ENCODE measurements at places on chromosomes 3 and 15.

- no peak overlapping the region for H3K4me3 ChIP-seq
- no peak overlapping the region for H3K27ac ChIP-seq
- no peak for DNase-seq
- H3K4me1 ChIP-seq, result no peaks in the 10 kb centered on the region
- no peaks in the 10 kb centered on the region for H3K27me3 ChIP-seq
- H3K36me3 ChIP-seq, result no peaks in the 10 kb centered on the region
Measured at GRCh38 chr3:150885535-150885934, 19.7 kb downstream of the MINDY4B start.

DNA sequence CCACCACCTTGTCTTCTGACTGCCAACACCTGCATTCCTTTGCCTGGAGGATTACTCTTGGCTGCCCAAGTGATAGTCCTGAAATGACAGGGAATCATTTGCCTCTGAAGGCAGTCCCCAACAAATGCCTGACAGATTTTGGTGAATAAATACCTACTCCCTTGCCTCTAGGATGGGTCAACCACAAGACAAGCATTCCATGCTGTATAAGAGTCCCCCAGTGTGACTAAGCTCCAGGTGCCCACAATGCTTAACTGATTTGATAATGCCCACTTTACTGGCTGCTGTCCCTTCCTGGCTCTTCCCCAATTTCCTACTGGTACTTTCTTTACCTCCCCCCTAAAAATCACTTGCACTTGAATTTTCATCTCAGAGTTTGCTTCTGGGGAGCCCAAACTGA, 14.8 kb downstream of the THRB start:
- H3K36me3 ChIP-seq, result no peaks in the 10 kb centered on the region
- DNase-seq, result no peak
- no peaks in the 10 kb centered on the region for H3K4me1 ChIP-seq
- no peak overlapping the region for H3K4me3 ChIP-seq

GRCh38 chr3:114057011-114057347, 442 bp downstream of the QTRT2 start:
- peak overlapping the region; percentile 64 for H3K27ac ChIP-seq
- DNase-seq, result no peak
- H3K4me1 ChIP-seq, result no peaks in the 10 kb centered on the region
- H3K27me3 ChIP-seq, result no peaks in the 10 kb centered on the region
- H3K4me3 ChIP-seq, result peak overlapping the region; percentile 65

- no peaks in the 10 kb centered on the region for H3K36me3 ChIP-seq
- H3K27ac ChIP-seq, result no peak overlapping the region
- no peaks in the 10 kb centered on the region for H3K4me1 ChIP-seq
- H3K27me3 ChIP-seq, result no peaks in the 10 kb centered on the region
Measured at GRCh38 chr3:16875876-16876550, 8.7 kb upstream of the PLCL2 start.

DNA sequence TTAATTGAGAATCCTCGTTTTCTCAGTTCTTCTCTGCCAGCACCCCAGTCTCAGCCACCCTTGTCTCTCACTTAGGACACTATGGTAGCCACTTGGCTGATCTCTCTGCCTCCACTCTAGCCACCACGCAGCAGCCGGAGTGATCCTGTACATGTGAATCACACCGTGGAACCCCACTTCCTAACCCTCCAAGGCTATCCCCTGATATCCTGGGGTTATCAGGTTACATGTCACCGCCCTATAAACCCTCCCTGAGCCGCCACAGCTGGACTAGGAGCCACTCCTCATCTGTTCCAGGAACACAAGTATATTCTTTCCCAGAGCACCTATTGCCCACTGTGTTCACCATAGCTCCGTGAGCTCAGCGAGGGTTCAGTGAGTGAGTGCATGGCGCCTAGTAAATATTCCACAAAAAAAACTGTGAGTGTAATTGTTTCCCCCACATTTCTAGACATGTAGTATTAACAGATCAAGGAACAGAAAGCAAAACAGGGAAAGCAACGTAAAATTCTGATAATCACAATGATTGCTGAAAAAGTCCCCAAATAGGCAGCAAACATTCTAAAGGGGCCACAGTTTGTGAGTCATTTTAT, 661 bp upstream of the PARP14 start:
- DNase-seq, result no peak
- H3K4me1 ChIP-seq, result no peaks in the 10 kb centered on the region
- H3K36me3 ChIP-seq, result no peaks in the 10 kb centered on the region
- H3K4me3 ChIP-seq, result peak overlapping the region; percentile 55
- peak overlapping the region; percentile 97 for H3K27ac ChIP-seq
- H3K27me3 ChIP-seq, result no peaks in the 10 kb centered on the region

Data from right lobe of liver (tissue), 6 donors.